ENCODE measurements at places on chromosomes 4 and X. TPM values are rescaled to one million over a fixed set of nuclear protein-coding genes. Genes with fewer than 3 reads are reported as not detected.

SCD5 gene
- 8.2 TPM for total RNA-seq

DNA sequence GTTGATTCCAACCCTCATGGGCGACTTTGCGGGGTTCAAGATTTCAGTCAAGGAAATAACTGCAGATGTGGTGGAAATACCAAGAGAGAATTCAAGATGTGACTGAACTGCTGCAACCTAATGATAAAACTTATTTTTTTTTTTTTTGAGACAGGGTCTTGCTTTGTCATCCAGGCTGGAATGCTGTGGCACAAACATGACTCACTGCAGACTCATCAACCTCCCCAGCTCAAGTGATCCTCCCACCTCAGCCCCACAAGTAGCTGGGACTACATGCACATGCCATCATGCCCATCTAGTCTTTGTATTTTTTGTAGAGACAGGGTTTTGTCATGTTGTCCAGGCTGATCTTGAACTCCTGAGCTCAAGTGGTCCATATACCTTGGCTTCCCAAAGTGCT lies 19.5 kb upstream of the WDFY3 start:
- H3K27me3 ChIP-seq, result no peaks in the 10 kb centered on the region
- DNase-seq, result no peak
- no peak overlapping the region for H3K27ac ChIP-seq
- no peaks in the 10 kb centered on the region for H3K36me3 ChIP-seq

DNA sequence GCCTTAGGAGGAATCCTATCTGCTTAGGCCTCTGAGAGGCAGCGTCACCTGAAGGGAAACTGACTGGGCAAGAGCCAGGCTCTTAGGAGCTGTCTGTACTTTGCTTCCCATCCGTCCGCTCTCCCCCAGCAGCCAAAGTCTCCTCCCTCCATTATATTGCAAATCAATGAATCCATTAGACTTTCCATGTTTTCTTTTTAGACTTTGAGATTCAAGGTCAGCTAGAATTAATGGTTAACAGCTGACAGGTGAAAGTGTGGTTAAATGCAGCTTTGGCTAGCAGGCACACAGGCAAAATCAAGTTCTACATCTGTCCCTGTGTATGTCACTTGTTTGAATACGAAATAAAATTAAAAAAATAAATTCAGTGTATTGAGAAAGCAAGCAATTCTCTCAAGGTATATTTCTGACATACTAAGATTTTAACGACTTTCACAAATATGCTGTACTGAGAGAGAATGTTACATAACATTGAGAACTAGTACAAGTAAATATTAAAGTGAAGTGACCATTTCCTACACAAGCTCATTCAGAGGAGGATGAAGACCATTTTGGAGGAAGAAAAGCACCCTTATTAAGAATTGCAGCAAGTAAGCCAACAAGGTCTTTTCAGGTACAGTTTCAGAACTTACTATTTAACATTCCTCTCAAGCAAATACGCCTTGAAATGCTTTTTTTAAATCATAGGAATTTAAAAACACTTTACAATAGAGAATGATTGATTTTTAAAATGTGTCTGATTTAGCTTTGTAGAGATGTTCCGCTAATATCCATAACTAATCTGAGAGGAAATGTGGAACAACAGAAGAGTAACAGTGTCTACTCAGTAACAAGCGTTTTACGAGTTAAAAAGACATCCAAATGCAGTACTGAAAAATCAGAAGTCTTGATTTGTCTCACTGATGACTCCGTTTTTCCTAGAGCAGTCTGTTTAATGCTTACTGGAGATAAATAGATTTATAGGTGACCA lies at the start of gene F11:
Gene F11, plus strand, starts transcription at position 507 of the 970 bp plus-strand sequence. CDS start 948 bp downstream, outside the sequence.
- no peaks in the 10 kb centered on the region for H3K36me3 ChIP-seq
- H3K27ac ChIP-seq, result no peak within 1 kb of the TSS
- H3K4me3 ChIP-seq, result no peak within 1 kb of the TSS
- H3K4me1 ChIP-seq, result no peaks in the 10 kb centered on the region

DNA sequence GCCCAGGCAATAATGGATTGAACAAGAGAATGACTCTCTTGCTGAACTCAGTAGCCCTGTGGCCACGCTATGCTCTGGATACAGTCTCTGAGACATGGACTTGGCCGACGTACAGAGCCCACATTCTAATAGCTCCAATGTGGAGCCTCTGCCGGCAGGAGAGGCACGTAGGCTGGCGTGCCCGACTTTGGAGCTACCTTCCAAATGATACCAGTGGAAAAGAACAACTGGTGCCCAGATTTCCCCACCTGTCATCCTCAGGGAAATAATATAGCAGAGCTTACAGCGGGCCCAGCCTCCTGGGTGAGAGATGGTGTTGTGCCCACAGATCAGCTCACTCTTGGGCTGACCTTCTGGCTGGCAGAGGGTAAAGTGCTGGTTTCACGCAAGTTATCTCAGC lies 10.6 kb downstream of the NDP start:
- H3K4me1 ChIP-seq, result peaks cover 6% of the 10 kb centered on the region
- no peak overlapping the region for H3K27ac ChIP-seq
- H3K36me3 ChIP-seq, result no peaks in the 10 kb centered on the region
- H3K4me3 ChIP-seq, result no peak overlapping the region

- no peak overlapping the region for H3K4me3 ChIP-seq
- no peak for DNase-seq
- no peak overlapping the region for H3K27ac ChIP-seq
- H3K27me3 ChIP-seq, result no peaks in the 10 kb centered on the region
- H3K4me1 ChIP-seq, result no peaks in the 10 kb centered on the region
- H3K36me3 ChIP-seq, result no peaks in the 10 kb centered on the region
Measured at GRCh38 chr4:137468836-137469235, 63.5 kb downstream of the PCDH18 start.

CSAG2 gene
- total RNA-seq, result 2.7 TPM

DNA sequence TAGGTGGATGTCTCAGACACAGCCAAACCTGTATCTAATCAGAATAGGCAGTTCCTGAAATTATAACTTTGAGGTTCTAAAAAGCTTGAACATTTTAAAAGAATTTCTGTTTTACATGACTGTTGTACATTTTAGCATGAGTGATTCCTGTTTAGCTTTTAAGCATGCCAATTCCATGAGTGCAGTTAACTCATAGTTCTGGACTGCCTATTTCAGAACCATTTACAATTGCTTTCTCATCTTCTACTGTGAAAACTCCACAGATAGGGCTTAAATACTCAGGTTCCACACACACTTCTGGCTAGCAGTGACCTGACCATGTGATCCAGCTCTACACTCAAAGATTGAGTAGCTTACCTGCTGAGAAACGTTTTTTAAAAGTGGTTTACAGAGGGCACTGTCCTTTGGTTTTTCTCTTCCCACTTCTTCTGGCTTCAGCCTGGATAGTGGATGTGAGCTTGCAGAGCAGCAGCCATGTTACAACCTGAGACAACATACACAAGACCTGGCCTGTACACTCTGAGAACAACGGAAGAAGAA lies 280.8 kb downstream of the ANKRD50 start:
- H3K27me3 ChIP-seq, result no peaks in the 10 kb centered on the region
- DNase-seq, result no peak
- H3K4me1 ChIP-seq, result no peaks in the 10 kb centered on the region
- no peak overlapping the region for H3K27ac ChIP-seq

DNA sequence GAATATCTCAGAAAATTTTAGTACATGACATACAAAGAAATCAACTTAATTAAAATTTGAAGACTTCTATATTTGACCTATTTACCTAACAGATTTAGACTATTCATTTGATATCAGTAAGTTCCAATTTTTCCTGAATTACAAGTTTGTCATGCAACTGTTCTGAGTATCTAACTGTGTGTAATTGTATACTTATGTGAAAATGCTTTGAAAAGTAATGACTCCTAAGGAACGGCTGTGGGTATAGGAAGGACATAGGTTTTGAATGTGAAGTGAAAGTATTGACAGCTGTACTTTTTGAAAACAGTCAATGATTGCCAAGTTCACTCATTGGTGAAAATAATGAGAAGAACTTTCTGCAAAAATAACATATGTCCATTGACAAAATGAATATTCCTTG lies 2.9 kb downstream of the GRIA2 start:
- H3K4me1 ChIP-seq, result no peaks in the 10 kb centered on the region
- H3K4me3 ChIP-seq, result no peak overlapping the region
- H3K36me3 ChIP-seq, result peaks cover 1% of the 10 kb centered on the region
- no peak for DNase-seq
- no peak overlapping the region for H3K27ac ChIP-seq
- H3K27me3 ChIP-seq, result peaks cover 26% of the 10 kb centered on the region

DNA sequence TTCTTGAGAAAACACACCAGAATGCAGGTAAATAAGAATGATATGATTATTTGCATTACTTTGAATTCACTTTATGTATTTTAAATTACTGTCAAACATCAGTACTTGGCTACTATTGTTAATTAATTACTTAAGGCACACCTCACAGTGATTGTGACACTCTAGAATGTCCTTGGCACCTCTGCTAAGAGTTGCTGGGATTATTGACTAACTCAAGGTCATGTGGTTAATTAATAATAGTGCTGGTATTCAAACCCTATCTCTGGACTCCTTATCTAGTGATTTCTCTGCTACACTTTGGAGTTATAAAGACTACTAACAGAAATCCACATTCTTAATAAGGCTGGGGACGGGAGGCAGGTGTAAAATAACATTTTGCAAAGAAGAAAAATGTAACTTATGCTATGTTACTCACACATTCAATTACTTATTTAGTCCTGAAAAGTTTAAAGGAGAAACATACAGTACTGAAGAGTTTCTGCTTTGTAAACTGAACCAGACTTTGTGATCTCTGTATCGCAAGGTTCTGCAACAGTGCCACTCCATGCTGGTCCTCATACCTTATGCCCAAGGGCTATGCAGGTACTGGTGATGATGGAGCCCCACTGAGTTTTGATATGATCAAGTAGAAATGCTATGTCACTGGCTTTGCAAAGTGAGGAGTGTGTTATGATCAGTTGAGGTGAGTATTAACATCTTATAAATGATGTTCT lies 242.7 kb downstream of the MID1IP1 start:
- no peaks in the 10 kb centered on the region for H3K36me3 ChIP-seq
- no peak for DNase-seq
- peaks cover 8% of the 10 kb centered on the region for H3K27me3 ChIP-seq
- H3K27ac ChIP-seq, result no peak overlapping the region
- no peaks in the 10 kb centered on the region for H3K4me1 ChIP-seq

Measured in activated CD8-positive, alpha-beta memory T cell treated with anti-CD3 and anti-CD28 coated beads, Interleukin-2, amount 10 ng/mL, durations not matched to agents 7 days and 5 days (primary cell).